ENCODE measurements at places on chromosomes 2 and 18.

DNA sequence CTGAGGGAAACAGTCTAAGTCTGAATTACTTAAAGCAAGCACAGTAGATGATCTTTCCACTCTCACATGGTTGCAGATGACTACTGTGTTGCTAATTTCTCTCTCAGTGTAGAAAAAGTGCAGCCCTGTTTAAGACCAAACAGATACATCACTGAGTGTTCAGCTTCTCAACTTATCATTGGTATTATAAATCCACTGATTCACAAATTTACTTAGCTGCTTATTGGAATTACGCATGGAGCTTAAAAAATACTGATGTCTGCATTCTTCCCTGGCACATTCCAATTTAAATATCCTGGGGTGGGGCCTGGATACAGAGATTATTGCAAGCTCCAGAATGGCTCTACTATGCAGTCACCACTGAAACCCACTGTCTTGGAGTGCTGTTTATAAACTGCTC is 411.2 kb downstream of the RND3 start:
- no peak for DNase-seq

GRCh38 chr2:134912361-134912760 is 6.3 kb upstream of the CCNT2 start:
- no peak for DNase-seq

DNA sequence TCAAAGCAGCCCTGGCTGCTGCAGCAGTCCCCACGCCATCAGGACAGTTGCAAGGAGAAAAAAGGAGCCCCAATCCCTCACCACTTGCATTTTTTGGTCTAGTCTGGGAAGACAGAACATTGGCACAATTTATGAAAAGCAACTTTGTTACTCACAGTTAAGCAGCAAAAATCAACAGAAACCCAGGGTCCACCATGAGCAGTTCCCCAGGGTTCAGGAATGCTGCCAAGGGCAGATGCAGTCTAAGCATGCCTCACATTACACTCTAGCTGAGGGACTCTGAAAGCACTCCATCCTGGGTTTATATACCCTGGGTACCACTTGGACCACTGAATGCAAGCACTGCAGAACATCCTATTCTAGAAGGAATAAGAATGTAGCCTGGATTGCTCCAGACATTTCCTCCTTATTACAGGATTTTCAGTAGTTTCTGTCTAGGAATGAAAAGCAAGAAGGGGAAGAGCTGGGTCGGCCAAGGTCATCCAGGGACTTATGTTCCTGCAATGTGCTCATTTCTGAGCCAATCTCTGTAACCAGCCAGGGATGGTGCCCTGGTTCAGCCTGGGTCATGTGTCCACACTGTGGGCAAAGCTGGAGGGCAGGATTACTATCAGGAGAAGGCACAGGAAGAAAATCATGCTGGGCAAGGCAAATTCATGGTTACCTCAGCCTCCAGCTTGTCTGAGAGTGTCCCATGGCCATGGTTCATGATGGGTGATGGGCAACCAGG is 19.5 kb upstream of the TMEM163 start:
- no peak for DNase-seq

GRCh38 chr2:237041231-237041630 is 44.5 kb upstream of the COPS8 start:
- DNase-seq: no peak

DNA sequence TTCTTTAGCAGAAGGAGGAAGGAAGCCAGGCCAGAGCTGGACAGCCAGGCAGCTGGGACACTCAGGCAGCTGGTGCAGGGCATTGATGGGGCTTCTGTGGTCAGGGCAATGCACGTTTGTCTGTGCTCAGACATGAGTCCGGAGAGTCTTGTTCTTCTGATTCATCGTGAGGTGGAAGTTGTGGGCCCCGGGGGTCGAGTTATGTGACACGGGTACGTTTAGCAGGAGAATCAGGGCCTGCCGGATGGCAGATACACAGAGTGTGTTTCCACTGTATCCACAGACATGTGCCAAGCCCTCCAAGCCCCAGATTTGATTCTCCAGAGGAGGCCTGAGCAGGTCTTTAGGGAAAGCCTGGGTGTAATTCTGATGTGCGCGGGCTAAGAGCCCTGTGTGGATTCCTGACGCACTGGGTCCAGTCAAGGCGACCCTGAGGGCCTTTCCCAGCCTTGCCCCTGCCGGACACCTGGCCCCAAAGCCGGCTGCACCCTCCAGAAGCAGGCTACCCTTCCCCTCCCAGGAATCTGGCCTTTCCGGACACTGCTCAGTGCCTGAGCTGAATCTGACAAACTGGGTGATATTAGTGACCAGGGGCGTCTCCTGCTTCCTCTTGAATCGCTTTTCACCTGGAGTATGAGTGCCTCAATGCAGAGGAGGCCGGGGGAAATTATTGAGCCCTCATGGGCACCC is 10.1 kb downstream of the ARHGEF4 start:
- DNase-seq: no peak

- no peak for DNase-seq
Measured at GRCh38 chr2:48952143-48952542, 196.6 kb upstream of the LHCGR start.

GRCh38 chr18:52228166-52228565 is 111.8 kb upstream of the DCC start:
- no peak for DNase-seq

DNA sequence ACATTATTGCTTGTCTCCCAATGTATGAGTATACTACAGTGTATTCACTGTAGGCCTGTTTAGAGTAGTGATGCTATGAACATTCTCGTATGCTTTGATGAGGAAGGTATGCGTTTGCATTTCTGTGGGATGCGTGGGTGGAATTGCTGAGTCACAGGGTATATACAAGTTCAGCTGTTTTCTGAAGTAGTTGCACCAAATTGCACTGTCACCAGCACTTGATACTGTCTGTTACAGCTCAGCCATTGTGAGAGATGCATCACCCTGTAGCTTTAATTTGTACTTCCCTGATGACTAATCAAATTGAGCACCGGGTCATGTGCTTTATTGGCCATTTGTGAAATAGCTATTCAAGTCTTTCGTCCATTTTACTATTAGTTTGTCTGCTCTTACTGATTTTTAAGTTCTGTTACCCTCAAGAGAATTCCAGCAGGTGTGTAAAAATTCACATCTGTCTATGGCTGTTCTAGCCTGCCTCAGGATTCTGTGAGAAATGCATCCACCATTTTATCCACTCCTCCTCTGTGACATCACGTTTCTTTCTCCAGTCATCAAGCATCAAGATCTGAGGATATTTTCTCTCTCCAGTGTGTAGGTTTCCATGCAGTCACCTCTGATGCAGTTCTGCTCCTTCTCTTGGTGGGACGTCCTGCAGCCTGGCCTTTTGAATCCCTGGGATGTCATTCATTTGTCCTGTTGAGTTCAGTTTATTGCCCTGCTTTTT is 72.5 kb downstream of the DGKD start:
- DNase-seq: peak; percentile 56

GRCh38 chr2:226483745-226484619 is 315.6 kb downstream of the IRS1 start:
- DNase-seq: no peak

- no peak for DNase-seq
Measured at GRCh38 chr2:197937814-197938213, 133.4 kb downstream of the PLCL1 start.

DNA sequence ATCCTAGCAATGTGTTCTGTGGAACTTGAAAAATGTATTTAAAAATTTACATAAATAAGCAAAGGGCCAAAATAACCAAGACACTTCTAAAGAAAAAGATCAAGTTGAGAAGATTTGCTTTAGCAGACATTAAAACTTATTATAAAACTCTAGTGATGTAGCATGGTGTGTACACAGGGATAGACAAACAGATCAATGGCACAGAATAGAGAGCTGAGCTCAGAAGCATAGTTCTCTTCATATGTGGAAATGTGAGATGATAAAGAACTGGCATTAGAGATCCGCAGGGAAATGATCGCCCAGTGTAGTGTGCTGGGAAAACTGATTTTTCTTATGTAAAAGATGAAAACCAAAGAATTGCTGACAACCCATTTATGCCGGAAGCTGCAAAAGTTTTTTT is 39.4 kb downstream of the SERPINB8 start:
- DNase-seq: no peak

DNA sequence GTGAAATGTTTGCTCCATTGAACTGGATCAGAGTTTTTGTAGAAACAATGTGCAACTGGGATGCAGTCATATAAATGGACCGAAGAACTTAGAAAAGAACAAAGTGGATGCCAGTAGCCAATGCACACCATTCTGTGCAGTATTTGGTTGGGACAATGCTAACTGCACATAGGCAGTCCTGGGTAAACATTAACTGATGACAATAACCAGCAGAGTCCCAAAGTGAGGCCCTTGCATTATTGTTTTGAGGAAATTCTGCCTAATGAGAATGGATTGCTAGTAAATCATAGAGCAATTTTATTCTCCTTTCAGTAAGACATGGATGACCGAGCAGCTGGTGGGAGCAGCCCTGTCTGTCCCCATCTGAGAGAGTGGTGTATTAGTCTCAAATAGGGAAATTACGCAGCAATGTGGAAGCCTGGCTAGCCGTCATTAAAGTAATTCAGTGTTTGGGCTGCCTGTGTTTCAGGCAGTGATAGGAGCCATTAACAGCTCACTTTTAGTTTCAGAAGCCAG is 94.9 kb downstream of the KCTD1 start:
- DNase-seq: no peak

GRCh38 chr18:35619464-35619863 is 37.9 kb downstream of the GALNT1 start:
- DNase-seq: no peak

GRCh38 chr2:59713577-59713976 is 839.9 kb downstream of the BCL11A start:
- no peak for DNase-seq

- DNase-seq: no peak
Measured at GRCh38 chr2:237131749-237132533, 46.3 kb downstream of the COPS8 start.

Measured in activated CD4-positive, alpha-beta T cell treated with anti-CD3 and anti-CD28 coated beads for 24 hours (primary cell).